ENCODE measurements at places on chromosomes 3 and 15. TPM values are rescaled to one million over a fixed set of nuclear protein-coding genes. Genes with fewer than 3 reads are reported as not detected.

- DNase-seq = no peak
Measured at GRCh38 chr15:87747087-87747486, 509.5 kb downstream of the NTRK3 start.

- no peak for DNase-seq
Measured at GRCh38 chr3:37221407-37221806, 47.0 kb upstream of the LRRFIP2 start.

- no peak for DNase-seq
Measured at GRCh38 chr3:172096881-172097420, 57.6 kb downstream of the FNDC3B start.

GRCh38 chr3:2879023-2879422 lies 231.2 kb downstream of the IL5RA start:
- no peak for DNase-seq

- DNase-seq = no peak
Measured at GRCh38 chr3:107213044-107213669, 164.1 kb upstream of the CCDC54 start.

DNA sequence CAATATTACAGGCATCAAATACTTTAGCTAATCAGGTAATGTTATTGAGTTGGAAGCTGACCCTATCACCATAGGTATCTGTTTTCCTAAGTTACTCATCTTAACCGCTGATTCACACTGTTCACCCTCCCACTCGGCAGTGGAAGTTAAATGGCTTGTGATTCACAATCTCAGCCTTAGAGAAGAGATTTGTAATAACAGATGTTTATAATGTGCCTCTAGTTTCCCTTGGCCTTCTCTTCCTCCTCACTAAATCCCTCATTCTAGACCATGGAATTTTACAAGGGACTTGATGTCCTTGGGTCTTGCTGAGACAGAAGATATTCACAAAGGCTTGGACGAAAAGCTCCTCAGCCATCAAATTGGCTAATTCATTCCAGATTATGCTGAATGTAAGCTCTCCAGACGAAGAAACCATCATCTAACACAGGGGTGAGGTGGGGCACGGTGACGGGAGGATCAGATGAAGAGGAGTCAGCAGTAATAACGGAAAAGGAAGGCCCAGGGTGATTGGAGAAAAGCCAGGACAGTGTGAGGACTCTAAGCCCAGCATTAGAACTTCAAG lies 931.7 kb downstream of the MCTP2 start:
- peak; percentile 70 for DNase-seq

C3orf70 gene
- 52.3 TPM for total RNA-seq

GOLGA8S gene
- total RNA-seq = 0.33 TPM

DNA sequence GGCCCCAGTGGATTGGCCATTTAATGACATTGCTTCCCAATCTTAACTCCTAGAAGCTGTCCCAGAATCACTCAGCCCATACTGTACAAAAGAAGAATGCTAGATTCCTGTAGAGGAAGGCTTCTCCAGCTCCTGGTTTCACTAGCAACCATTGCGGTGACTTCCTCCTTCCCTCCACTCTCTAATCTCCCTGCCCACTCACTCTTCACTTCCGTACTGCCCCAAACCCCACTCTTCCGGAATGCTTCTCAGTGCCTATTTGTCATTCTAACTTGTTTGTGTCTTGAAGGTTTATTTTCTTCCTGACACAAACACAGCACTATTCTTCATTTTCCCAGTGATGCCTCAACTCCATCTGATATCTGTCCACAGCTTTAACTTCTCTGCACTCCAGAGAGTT lies 97.1 kb upstream of the SPATA16 start:
- DNase-seq = no peak

GRCh38 chr3:1903111-1903510 lies 195.6 kb upstream of the CNTN4 start:
- DNase-seq = no peak

DNA sequence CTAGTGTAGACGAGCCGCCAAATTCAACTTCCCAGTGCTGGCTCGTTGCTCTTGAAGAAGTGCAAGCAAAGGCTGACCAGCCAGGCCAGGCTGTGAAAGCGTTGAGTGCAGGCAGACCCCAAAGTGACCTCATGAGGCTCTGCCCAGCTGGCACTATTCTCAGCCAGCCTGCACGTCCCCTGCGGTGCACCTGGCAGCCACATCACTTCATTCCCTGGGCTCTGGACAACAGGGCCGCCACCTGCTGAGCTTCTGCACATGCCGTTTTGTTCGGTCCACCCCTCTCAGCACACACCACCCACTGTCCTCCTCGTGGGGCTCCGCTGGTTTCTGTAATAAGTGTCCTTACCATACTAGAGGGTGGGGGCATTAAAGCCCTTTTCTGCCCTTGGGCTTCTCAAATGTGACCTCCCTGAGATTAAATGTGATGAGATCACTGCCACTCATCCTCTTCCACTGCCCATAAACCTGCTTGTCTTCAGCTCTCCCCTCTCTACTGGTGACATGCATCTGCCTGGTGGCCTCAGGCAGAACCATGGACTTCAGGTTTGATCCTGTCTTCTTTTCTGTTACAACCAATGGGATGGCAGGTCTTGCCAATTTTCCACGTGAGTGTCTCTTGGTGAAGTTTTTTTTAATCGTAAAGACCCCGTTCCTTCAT lies 6.1 kb downstream of the RASGRF1 start:
- DNase-seq = no peak

DNA sequence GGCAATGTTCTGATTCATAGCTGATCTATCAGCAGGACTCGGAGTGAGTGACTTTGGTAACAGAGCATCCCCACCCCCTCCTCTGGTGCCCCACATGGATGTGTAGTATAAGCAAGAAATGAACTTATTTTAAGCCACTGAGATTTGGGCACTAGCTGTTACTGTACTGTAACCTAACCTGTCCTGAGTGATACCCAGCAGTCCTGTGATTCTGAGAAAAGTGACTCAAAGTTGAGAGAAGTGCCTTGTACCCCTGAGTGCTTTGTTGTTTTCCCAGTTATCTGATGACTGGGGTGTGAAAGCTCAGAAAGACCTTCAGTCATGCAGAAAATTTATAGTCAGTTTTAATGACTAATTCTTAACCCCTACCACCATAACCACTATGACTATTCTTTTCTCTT lies 439.9 kb upstream of the RBMS3 start:
- no peak for DNase-seq

DNA sequence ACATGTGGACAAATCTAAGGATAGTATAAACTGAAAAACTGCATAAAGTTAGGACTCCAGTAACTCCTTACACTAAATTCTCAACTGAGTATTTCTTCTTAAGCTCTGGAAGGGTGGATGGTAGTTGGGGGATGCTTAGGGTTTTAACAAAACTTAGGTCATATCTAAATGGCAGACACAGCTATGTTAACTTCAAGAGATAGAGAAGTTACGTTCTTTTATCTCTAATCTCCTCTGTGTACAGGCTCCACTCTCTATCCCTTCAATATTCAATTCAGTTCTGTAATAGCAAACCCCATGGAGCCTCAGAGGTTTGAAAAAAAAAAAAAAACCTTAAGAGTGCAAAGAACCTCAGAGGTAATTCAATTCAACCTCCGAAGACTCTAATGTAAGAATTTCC lies 3.1 kb downstream of the CMTM6 start:
- no peak for DNase-seq

PLCH1 gene
- 0.36 TPM for total RNA-seq

GRCh38 chr3:58383476-58383875 lies 50.2 kb downstream of the PDHB start:
- DNase-seq = no peak

DNA sequence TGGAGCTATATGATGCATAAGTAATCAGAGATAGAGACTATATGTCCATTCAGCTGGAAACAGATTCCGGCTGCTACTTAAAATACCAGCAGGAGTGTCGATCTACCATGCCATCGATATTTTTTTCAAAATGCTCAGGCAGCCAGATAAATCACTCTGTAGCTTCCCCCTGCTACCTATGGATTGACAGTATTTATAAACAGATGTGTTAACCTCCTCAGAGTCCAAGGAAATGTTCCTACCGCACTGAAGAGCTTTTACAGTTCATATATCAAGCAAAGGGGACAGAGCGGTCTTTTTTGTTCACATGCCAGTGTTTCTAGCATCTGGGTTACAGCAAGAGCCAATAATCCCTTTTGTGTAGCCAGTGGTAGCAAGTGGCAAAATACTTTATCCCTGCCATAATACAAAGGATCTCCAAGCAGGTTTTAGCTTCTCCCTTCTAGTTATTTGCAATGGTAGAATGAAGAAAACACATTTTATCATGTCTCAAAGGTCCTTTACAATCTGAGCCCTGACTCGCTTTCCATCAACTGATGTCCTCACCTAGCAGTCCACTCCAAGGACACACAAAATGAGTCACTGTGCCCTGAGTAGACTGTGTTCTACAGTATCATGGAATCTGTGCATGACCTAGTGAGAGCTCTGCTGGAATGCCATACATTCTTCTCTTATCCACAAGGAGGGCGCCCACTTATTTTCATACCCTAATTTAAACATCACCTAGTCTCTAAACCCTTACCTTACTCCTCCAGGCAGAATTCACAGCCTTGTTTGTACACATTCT lies 507.0 kb downstream of the TBL1XR1 start:
- DNase-seq = no peak

ZNF385D gene
- 3.9 TPM for total RNA-seq

GRCh38 chr15:63233667-63234423 lies 43.6 kb upstream of the APH1B start:
- no peak for DNase-seq

SACM1L gene
- 44.6 TPM for total RNA-seq

GRCh38 chr3:72086743-72087087 lies 301.8 kb upstream of the PROK2 start:
- DNase-seq = no peak

- no peak for DNase-seq
Measured at GRCh38 chr3:45964139-45964538, 20.9 kb downstream of the CXCR6 start.

DNA sequence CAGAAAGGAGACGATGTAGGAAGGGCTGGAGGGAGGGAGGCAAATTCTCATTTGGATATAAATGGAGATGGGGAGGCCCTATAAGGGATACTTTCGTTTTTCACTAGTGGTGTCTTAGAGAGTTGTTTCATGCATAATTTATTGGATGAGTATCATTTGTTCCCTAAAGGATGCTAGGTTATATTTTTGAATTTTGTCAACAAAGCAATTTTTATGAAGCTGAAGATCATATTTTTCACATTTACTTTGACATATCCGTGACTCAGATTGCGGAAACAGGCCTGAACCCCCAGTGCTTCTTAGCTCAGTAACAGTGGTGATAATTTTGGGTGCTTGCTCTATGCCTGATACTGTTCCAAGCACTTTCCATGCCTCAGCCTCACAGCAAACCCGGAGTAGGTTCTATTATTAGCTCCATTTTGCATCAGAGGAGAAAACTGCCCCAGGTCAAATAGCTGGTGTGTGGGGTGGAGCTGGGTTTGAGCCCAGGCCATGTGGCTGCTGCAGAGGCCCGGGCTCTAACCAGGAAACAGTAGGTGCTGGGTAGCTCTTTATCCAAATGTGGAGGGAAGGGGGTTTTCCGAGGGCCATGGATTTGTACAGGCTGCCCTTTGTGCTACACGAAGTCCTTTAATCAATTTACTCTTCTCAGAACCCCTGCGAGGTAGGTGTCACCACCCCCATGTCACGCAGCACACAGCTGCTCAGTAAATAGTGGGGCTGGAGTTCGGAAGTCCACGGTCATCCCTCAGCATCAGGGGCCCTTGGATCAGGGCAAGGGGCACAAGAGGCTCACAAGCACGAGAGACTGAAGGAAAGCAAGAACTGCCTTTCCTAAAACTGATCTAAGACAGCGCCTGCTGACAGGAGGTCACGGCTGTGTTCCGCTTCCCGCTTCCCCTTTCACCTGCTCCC lies 99.1 kb downstream of the SLC49A4 start:
- no peak for DNase-seq

DNA sequence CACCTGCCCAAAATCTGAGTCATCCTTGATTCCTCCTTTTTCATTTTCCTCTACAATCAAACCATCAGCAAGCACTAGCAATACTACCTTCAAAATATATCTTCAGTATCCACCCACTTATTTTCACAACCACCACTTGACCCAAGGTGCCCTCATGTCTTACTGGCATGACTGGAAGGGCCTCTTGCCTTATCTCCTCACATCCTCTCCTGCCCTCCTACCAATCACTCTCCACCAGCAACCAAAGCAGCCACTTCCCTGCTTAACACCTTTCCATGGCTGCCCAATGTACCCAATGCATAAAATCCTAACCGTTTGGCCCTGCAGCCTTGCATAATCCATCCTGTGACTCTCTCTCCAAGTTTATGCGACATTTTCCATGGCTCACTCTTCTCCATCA lies 76.0 kb downstream of the MTHFS start:
- no peak for DNase-seq

DNA sequence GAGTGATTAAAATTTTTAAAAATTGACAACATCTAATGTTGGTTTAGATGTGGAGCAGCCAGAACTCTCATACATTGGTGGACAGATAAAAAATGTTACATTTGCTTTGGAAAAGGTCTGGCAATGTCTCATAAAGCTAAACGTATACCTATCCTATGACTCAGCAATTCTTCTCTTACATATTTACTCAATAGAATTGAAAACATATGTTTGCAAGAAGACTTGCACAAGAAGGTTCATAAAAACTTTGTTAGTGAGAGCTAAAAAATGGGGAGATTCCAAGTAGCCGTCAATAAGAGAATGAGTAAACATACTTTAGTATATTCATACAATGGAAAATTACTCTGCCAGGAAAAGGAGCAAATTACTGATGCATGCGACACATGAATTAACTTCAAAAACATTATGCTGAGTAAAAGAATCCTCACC lies 30.0 kb downstream of the MASP1 start:
- DNase-seq = no peak

NTRK3 gene
- 3.9 TPM for total RNA-seq

ERICH6 gene
- total RNA-seq = not detected

IL12A gene
- 1.1 TPM for total RNA-seq

IQCH gene
- 1.4 TPM for total RNA-seq

GRCh38 chr3:136070953-136071949 lies 105.7 kb downstream of the PPP2R3A start:
- DNase-seq = no peak

CTXN2 gene
- 0.16 TPM for total RNA-seq

IL5RA gene
- not detected for total RNA-seq

GRCh38 chr15:101086394-101087171 lies 165.3 kb downstream of the CHSY1 start:
- no peak for DNase-seq

- no peak for DNase-seq
Measured at GRCh38 chr3:165256554-165257065, 60.4 kb upstream of the SLITRK3 start.

Measured in sigmoid colon (tissue), 7 donors.